ENCODE measurements at places on chromosomes 3 and 15. TPM values are rescaled to one million over a fixed set of nuclear protein-coding genes. Genes with fewer than 3 reads are reported as not detected.

DNA sequence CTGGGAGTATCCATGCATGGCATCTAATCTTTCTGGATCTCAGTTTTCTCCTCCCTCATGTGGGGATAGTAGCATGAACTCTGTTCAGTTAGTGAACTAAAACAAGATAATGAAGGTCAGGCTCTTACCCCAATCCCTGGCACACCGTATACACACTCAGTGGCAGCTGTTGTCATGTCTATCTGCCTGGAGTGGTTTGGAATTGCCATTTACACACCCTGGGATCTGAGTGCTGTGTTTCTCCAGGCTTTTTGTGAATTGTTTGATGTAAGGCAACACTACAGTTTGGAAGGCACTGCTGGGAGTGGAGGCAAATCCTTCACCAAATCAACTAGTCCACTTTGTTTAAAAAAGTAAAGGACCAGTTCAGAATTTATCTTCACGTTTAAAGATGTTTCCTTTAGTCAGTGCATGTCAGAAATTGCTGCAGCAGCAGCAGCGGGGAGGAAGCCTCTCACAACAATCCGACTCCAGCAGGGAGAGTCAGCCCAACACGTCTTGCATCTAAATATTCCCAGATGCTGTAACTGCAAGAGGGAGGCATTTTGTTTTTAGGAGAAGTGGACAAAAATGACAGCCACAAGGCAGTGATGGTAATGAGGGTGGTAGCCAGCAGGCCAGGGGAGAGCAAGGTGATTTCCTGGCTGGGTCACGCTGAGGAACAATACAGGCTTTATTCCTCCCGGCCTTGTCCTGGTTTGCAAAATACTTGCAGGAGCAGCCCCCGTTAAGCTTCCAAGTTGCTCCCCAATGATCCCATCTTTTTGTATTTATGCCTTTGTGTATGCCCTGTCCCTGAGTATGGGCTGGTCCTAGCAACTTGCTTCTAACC, 128.5 kb upstream of the LRIG1 start:
- no peak for DNase-seq

The ST8SIA2 gene
- total RNA-seq, result not detected

- no peak for DNase-seq
Observed at GRCh38 chr3:177071496-177072156, 125.7 kb downstream of the TBL1XR1 start.

DNA sequence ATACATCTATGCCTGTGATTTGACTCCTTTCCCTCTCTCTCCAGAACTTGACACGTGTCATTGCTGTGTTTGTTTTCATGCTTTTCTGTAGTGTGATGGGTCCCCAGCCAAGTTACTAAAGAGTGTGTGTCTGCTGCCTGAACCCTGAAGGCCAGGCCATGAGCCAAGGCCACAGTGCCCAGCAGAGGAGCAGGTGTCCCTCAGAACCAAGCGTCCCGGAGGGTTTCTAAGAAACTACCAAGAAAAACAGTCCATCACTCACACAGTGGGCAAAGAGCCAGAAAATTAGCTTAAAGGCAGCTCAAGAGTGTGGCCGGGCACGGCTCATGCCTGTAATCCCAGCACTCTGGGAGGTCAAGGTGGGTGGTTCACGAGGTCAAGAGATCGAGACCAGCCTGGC, 35.2 kb downstream of the FBXO45 start:
- DNase-seq, result no peak

The TMA7 gene
- 260 TPM for total RNA-seq
